T-helper 9 cell (primary cell): ENCODE measurements at places on chromosomes 12 and 14.
A peak's percentile ranks its signal among the peaks of the same experiment; 100 is the strongest.

- DNase-seq, result no peak
Measured at GRCh38 chr12:28938056-28938455, 211.0 kb upstream of the FAR2 start.

GRCh38 chr12:46103559-46104383 lies 113.4 kb upstream of the SCAF11 start:
- DNase-seq, result no peak

GRCh38 chr12:96425321-96425720 lies 25.1 kb upstream of the CDK17 start:
- DNase-seq, result no peak

DNA sequence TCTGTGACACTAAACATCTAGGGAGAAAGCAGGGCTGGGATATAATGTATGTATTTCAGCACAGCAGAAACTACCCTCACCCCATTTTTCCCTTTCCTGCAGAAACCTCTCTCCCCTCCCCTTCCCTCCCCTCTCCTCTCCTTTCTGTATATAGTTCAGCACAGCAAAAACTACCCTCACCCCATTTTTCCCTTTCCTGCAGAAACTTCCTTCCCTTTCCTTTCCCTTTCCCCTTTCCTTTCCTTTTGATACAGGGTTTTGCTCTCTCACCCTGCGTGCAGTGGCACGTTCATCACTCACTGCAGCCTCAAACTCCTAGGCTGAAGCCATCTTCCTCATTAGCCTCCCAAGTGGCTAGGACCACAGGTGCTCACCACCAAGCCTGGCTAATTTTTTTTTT lies 2.1 kb downstream of the PMEL start:
- no peak for DNase-seq

- no peak for DNase-seq
Measured at GRCh38 chr12:91044586-91044985, 13.2 kb downstream of the KERA start.

- DNase-seq, result no peak
Measured at GRCh38 chr12:71790331-71790730, 35.7 kb downstream of the RAB21 start.

GRCh38 chr12:128729628-128730121 lies 94.1 kb downstream of the SLC15A4 start:
- no peak for DNase-seq

DNA sequence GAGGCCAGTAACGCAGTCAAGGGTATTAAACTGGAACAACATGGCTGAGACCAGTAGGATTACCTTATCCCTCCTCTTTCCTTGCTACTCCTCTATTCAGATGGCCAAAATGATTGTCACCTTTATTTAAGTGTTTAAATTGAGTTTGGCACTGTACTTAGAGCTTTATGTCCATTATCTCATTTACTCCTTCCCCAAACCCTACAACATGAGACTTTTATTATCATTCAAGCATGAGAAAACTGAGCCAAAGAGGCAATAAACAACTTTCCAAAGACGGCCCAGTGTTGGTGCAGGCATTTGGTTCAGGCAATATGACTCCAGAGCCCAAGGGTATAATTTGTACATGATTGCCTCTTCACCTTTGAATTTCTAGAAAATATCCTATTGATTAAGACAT lies 370.9 kb upstream of the KITLG start:
- no peak for DNase-seq

GRCh38 chr14:36300337-36300736 lies 20.1 kb downstream of the MBIP start:
- no peak for DNase-seq

- DNase-seq, result no peak
Measured at GRCh38 chr12:54385251-54385914, 850 bp upstream of the ZNF385A start.

DNA sequence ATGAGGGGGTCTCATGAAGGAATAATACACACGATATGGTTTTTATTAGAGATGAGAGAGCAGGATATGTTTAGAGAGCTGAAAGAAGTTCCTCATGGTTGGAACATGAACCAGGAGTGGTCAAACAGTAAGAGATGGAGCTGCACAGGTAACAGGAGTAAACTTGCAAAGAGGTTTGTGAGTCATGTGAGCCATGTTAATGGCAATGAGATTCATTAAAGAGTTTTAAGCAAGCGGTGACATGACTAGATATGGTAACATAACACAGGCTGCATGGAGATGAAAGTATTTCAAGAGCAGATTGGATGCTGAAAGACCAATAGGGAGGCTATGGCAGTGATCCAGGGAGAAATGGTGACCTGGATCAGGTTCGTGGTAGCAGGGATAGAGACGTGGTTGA lies 62.6 kb upstream of the SSTR1 start:
- DNase-seq, result no peak

GRCh38 chr14:61341275-61342206 lies 20.2 kb downstream of the PRKCH start:
- DNase-seq, result no peak

- no peak for DNase-seq
Measured at GRCh38 chr14:97457575-97458085, 660.4 kb downstream of the VRK1 start.

- no peak for DNase-seq
Measured at GRCh38 chr12:130552483-130552996, 163.6 kb downstream of the RIMBP2 start.

- no peak for DNase-seq
Measured at GRCh38 chr12:24414480-24414879, 465.0 kb upstream of the SOX5 start.

DNA sequence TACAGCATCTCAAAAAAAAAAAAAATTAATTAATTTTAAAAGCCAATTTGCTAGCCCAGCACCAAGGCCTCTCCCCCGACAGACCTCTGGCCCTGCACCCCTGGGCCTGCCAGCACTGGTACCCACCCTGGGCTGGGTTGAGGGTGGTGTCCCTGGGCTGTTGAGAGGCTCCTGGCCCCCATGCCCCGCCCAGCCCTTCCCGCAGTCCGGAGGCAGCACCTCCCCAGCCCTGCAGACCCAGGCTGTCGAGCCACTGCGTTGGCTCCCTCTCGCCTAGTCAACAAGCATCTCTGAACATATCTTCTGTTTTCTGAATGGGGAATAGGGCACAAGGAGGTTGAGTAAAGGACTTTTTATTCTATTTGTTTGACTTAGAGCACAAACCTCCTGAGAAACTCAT lies 87.1 kb downstream of the FBXL14 start:
- DNase-seq, result no peak

GRCh38 chr12:122454739-122455138 lies 32.3 kb upstream of the CLIP1 start:
- DNase-seq, result no peak

GRCh38 chr12:73950507-73950906 lies 587.1 kb upstream of the ATXN7L3B start:
- no peak for DNase-seq

DNA sequence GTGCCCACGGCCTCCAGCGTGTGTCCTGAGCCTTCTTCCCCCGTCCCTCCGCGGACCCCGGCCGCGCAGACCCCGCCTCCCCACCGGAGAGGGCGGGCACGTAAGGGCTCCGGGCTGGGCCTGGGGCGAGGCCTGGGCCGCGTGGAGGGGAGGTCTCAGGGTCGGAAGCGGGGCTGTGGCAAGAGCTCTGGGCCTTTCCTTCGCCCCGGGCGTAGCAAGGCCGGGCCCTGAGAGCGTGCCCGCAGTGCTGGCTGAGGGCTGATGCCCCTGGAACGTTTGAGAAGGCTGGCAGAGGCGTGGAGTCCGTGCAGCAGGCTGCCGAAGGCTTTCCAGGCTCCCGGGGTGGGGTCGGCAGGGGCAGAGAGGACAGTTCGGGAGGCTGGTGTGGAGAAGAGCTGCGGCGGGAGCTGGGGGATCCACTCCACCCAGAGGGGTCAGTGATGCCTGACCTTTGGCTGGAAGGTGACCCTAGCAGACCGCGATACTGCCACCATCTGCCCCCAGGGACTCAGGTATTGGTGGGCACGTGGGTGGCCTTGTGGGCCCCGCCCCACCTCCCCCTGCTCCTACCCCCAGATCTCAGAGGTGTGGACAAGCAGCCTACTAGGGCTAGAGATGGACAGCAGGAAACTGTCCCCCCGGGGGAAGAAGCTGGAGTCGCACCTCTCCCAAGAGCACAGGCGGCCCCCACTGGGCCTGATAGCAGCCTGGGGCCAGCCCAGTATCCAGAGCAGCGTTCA lies 558 bp downstream of the TEX22 start:
- no peak for DNase-seq

- DNase-seq, result no peak
Measured at GRCh38 chr12:28536088-28536487, 345.8 kb downstream of the CCDC91 start.

GRCh38 chr12:7075939-7076338 lies 15.4 kb downstream of the C1S start:
- DNase-seq, result no peak

- no peak for DNase-seq
Measured at GRCh38 chr12:102234599-102234998, 37.0 kb upstream of the PMCH start.

GRCh38 chr14:91292491-91292890 lies 48.0 kb upstream of the GPR68 start:
- DNase-seq, result no peak

DNA sequence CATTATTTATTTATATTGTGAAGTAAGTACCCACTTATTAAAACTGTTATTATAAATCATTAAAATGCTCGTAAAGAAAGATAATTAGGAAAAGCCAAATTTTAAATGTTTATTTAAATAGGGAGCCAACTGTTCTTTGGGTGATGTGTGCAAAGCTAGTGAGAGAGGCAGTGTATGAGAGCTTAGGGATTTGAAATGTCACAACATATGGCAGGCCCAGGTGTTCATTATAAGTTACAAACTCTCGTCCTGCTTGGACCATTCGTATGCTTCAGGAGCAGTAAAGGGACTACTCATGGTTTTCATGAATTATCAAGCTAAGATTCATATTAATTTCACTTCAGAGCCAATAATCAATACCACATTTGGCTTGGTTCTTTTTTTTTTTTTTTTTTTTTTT lies 154.5 kb downstream of the TGFB3 start:
- DNase-seq, result no peak

DNA sequence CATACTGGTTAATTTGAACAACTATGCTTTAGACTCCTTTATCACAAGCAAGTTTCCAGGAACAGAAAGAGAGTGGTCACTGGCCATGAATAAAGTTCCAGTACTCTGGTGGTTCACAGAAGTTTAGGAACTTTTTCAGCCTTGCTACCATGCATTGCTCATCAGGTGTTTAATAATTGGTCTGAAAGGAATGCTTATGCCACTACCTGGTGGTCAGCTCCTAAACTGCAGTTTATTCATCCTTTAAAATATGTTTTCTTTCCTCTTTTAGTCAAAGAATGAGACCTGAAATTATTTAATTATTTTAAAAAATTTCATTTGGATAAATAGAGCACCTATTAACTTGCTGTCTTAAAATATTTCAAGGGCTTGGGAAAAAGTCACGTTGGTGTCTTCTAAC lies 260.1 kb upstream of the OR4E1 start:
- no peak for DNase-seq

DNA sequence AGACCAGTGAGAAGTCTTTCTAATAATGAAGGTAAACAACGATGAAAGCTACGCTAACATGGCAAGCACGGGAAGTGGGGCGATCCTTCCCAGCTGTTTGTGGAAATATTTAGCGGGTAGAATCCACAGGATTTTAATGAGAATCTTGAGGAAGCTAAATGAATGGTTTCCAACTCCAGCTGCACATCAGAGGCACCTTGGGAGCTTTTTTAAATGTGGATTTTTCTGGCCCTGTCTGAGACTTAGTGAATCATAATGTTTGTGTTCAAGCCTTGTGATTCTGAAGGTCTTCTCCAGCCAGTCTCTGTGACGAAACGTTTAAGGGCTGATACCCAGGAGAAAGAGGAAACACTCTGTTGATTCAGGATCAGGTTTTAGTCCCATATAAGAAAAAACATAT lies 169.8 kb downstream of the CAPZA3 start:
- DNase-seq, result no peak

DNA sequence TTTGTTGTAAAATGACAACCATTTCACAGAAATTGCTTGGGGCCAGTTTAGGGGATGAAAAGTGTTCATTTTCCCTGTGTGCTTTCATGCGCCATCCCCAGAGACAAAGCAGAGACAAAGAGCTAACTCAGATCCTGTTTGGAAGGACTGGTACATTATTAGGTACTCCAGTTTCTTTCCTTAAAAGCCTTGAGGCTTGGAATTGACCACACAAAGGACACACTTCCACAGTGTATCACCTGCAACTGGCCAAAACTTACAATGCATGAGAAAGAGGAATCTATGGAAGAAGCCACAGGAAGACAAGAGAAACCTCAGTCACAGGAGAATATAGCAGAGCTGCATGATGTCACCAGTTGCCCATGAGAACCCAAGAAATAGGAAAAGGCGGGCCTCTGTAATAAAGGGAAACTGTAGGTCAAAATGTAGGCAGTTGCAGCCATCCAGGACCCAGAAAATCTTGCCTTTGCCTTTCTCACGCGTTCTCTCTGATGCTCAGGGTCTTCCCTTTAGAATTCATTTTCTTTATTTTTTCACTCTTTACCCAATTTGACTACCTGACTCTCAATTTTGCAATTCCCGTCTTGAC lies 339.0 kb downstream of the RMST start:
- DNase-seq, result no peak

DNA sequence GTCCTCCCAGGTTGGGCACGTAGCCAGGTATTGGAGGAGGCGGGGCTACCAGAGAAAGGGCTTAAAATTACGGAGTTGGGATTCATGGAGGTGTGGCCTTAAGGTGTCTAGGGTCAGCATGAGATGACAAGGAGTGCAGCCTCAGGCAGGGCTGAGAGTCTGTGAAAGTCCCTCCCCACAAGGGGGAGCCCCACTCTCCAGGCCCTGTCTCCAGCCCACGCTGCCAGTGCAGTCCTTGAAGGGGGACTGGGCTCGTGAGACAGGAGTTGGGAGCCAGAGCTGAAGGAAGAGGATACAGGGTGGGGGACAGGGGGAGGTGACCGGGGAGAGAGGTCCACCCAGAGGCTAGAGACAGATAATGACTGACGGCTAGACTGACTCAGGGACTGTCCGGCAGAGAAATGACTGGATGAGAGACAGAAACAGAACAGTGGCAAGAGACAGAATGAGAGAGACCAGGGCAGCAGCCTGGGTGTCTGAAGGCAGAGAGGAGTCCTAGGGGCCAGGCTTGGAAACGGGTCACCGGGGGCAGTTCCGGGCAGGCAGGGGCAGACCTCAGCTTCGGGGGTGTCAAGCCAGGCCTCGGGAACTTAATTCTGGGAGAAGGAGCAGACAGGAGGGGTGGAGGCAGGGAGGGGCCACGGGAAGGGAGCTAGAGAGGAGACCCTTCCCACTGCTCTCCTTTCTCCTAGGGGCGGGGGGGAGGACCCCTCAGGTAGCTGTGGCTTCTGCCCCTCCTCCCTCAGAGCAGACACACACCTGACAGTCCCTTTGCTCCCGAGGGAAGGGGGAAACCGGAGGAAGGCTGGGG lies 970 bp downstream of the CDH24 start:
- DNase-seq, result peak; percentile 60

GRCh38 chr14:84961637-84962036 lies 568.3 kb upstream of the FLRT2 start:
- DNase-seq, result no peak

- no peak for DNase-seq
Measured at GRCh38 chr12:48118284-48118871, 786 bp upstream of the PFKM start.
